Fibroblast of skin of scalp (primary cell): ENCODE measurements at places on chromosomes 6 and 20.

- no peak for DNase-seq
These were observed 5.9 kb upstream of the UNC93A start for GRCh38 chr6:167285077-167285770.

DNA sequence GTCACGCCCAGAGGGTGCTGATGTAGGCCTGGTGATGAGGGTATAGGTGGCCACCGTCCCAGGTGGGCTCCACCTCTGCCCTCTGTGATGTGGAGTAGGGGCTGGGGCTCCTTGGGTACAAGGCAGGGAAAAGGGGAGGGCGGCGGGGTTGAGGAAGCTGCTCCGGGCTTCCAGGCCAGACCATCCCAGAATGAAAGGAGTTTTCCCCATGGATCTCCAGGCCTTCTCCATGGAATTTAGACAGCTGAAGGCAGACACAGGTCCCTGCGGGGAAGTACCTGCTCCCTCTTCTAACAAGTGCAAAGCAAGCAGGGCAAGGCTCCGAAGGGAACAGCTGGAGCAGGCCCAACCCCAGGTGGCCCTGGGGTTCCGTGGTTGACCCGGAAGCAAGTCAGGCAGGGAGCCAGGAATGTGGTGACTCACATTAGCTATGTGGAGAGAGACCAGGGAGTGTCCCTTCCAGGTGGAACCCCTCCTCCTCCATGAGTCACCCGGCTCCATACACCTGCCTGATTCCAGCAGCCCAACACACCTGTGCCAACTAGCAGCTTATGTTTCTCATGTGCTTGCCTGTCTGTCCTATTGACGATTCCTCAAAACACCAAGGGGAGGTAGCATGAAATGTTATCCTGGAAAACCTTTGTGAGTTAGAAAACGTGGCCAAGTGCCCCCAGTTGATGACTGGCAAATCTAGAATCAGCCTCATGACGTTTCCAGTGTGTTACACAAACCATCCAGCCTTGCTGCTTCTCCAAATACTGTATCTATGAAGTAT lies 59.7 kb upstream of the SNX9 start:
- DNase-seq, result peak; percentile 74

DNA sequence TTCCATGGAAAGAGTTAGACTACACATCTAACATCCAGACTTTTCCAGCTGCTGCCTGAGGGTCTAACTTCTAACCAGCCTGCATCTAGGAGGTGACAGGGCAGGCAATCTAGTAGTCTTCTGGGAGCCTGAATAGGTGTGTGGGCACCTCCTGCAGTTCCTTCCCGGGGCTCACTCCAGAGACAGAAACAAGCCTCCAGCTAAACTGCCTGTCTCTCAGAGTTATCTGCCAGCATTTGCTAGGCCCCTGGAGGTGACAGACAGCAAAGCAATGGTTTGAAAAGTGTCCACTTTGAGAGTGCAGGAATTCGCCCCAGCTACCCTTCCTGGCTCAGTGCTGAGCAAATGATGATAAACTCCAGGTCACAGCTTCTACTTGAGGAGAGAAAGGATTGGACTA lies 240.5 kb upstream of the PRSS16 start:
- no peak for DNase-seq

DNA sequence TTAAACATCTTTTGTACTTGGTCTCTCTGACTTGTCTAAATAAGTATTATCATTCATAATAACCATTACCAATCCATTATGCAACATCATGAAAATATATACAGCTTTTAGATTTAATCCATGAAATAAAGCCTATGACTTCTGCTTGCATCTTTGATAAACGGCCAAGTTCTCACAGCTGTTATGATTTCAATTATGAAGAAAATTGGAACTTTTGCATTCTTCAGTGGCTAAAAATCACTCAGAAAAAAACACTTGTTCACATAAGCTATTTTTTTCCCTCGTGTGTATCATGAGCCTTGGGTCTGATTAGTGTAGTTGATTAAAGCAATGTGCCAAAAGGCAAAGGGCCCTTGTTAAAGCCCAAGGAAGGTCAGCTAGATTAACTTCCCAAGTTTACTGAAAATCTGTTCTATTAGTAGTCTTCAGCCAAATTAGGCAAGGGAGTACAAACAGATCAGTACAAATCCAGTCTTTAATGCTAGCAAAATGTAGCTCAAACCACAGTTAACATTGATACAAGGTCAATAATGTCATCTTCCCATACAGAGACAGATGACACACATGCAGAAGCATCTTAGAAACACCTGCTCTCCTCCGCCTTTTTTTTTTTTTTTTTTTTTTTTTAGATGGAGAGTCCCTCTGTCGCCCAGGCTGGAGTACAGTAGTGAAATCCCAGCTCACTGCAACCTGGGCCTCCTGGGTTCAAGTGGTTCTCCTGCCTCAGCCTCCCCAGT lies 69.9 kb downstream of the SGK1 start:
- no peak for DNase-seq

GRCh38 chr6:21294144-21294543 lies 299.4 kb upstream of the SOX4 start:
- DNase-seq, result no peak

- no peak for DNase-seq
These were observed 43.2 kb downstream of the TFEB start for GRCh38 chr6:41692080-41692675.

- DNase-seq, result no peak
These were observed 15.2 kb downstream of the TMEM200A start for GRCh38 chr6:130381012-130381411.

- peak; percentile 19 for DNase-seq
These were observed 165.5 kb downstream of the BACH2 start for GRCh38 chr6:90131125-90131524.

DNA sequence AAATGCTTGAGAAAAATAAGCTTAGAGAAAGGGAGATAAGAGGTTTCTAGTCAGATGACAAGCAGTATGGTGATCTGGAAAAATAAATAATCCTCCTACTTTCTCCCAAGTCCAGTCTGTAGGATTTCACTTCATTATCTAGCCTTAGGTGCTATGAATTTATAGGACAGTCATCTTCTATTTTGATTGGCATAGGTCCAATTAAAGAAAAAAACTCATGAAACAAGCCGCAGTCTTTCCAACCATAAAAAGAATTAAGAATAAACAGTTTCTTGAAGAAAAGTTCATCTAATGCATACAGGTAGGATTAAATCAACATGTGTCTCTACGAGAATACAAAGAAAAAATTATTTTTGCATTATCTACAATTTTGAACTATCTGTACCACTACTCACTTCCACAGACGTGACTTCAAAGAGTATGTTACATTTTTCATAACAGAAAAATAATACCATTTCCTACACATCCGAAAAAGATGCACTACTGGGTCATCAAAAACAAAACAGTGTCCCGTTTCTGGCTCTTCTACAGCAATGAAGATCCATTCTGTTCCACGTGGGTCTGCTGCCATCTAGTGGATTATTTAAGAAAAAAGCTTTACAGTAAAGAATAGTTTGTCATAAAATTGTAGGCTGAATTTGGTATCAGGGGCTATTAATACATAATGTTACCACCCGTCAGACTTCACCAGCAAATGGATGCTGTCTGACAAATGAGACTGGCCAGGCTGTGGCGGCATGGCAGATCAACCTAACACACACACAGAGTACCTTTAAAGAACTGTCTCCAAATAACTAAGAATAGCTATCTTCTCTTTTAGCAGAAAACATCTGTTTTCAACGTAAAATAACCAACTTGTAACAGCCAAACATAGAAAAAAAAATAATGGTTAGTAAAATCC lies 28.9 kb downstream of the STX7 start:
- peak; percentile 74 for DNase-seq

GRCh38 chr6:151175662-151176445 lies 63.9 kb upstream of the AKAP12 start:
- no peak for DNase-seq

DNA sequence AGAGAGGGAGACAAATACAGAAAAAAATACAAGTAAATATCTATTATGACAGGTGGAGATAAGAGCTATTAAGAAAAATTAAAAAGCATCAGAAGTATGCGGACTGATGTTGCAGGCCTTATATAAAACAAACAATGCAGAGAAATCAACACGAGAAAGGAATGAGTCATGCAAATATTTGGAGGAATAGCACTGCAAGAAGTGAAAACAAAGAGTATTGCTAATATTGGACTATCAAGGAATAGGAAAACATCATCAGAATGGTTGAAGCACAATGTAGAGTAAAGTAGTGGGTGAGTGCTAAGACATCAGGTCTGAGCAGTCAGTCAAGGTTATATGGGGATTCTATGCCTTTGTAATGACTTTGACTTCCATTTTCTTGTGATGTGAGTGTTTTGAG lies 657.5 kb upstream of the GJE1 start:
- no peak for DNase-seq

DNA sequence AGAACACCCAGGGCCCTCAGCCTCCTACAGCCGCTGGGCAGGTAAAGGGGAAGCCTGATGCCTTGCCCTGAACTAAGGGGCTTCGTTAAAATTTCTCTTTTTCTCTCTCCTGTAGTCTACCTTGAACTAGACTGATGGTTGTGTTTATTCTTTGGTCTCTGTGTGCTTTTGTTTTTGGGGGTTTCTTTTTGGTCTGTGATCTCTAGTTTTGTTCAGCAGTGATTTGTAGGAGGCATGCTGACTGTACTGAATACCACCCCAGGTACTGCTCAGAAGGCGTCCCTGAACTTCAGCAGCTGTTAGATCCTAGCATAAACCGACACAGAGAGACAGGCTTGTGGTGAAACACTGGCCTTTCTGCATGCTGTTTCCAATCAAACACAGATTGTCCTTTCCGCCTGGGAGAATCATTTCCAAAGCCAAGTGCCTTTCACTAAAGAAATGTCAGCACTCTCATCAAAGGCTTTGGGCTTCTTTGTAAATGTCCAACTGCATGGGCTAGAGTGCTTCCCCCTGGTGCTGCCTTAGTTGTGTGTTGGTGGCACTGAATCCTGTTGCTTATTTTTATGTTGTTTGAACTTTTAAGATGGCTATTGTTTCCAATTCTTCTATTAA lies 364.7 kb upstream of the SASH1 start:
- DNase-seq, result no peak

DNA sequence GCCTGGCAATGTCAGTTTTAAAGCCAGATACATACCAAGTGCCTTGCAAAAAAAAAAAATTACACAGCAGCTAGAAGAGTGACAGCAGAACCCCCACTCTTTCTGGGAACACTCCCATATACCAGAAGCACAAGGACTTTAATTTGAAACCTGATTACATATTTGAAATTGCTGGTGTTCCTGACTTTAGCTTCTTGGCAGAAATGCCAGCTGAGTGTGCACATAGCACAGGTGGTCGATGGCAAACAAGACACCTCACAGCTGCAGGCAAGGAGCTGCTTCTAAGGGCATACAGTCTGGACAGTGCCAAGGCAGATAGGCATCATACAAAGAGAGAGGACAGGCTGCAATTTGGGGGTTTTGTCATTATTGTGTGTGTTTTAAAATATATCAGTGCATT lies 150.7 kb upstream of the SGK1 start:
- DNase-seq, result no peak

- no peak for DNase-seq
These were observed 47.9 kb downstream of the ISM1 start for GRCh38 chr20:13268953-13269352.

DNA sequence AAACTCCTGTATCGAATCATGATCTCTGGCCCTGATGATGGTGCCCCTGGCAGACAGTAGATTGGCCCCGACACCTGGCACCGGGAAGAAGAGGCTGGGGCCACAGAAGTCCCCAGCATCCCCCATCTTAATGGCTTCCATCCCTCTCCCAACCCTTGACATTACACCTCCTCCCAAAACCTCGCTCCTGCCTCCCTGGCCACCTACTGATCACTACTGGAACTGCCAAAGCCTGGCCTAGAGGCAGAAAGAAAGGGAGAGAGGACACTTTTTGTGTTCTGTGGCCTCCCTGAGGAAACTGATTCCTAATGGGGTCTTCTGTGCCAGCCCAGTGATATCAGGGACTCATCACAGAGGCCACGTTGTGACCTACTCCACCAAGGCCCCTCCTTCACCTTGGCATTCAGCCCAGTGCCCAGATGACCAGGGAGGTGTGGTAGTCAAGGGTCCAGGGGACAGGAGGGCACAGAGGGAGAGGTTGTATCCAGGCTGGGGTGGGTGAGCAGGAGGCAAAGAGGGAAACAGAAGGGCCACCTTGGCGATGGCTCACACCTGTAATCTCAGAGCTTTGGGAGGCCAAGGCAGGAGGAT lies 6.1 kb downstream of the C20orf173 start:
- DNase-seq, result no peak

- DNase-seq, result no peak
These were observed 5.9 kb downstream of the PXDC1 start for GRCh38 chr6:3745566-3746118.

GRCh38 chr6:93177918-93178317 lies 241.4 kb downstream of the EPHA7 start:
- no peak for DNase-seq

DNA sequence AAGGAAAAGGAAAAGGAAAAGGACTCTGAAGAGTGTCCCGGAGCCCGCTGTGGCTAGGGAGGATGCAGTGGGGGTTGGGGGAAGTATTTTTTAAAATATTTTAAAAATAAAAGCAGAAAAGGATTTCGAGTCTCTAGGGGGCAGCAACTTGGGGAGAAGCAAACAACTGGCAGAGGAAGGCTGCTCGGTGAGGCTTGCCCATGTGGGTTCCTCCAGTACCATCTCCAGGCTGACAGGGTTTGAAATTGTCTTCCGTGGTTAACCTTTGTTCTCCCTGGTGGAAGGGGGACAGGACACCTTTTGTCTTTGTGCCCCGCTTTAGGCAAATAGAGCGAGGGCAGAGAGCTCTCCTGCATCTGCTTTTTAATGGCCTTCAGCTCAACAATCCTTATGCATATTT lies 60.4 kb upstream of the SNX9 start:
- peak; percentile 21 for DNase-seq

- no peak for DNase-seq
These were observed 195.2 kb upstream of the POU3F2 start for GRCh38 chr6:98639089-98639635.

- no peak for DNase-seq
These were observed 16.8 kb downstream of the SLC17A2 start for GRCh38 chr6:25913741-25914140.

GRCh38 chr6:6331393-6331792 lies 10.9 kb upstream of the F13A1 start:
- DNase-seq, result peak; percentile 20

DNA sequence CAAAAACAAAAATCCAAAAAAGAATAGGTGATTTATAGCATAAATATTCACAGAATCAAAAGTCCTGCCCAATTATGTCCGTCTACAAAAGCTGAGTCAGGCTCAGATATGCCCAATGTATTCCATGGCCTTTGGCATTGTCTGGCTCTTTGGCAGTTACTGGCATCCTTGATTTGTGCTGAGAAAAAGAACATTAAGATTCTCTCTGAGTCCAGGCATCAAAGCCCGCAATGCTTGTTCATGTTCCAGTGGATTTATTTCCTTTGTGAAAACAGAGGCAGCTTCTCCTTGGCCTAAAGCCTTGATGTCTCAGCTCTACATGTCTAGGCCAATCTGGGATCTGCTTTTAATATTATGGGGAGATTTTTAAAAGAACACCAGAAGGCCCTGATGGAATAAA lies 76.1 kb upstream of the SLC4A11 start:
- DNase-seq, result no peak

GRCh38 chr20:37899105-37900045 lies 3.6 kb upstream of the VSTM2L start:
- DNase-seq, result peak; percentile 52
